ENCODE measurements at places on chromosomes 7 and 10.
A peak's percentile ranks its signal among the peaks of the same experiment; 100 is the strongest.

GRCh38 chr7:116933465-116933864, 19.8 kb upstream of the ST7 start:
- no peak for DNase-seq

DNA sequence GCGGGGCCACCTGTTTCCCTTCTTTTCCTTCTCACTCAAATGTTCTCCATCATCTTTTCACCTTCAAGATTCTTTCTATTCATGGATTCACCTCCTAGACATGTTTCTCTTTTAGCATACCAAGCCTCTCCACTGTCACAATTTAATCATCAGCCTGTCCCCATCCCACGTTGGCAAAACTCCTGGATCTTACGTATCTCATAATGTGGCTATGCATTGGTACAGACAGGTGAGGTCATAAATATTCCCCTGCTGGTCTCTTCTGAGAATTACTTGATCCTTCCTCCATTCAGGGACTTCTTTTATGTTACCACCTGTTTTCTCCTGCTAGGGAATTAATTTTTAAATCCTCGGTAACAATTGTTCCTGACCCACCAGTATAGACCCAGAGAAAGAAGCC, 262.6 kb upstream of the NEBL start:
- DNase-seq = no peak

DNA sequence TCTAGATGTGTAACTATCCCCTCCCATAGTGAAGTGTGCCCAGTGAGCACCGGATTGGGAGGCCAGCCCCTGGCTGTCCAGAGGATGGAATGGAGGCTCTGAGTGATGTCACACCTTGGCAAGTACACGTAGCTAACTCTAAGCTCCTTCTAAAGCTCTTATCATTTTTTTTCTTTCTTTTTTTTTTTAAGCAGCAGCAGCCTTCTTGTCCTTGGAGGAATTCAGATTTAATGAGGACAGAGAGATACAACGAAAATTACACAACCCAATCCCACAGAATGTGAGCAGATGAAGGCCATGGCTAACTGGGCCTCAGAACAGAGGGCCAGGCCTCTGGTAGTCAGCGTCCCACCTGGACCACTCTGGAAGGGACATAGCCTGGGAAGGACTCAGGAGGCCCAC, 11.3 kb downstream of the TNS3 start:
- no peak for DNase-seq

DNA sequence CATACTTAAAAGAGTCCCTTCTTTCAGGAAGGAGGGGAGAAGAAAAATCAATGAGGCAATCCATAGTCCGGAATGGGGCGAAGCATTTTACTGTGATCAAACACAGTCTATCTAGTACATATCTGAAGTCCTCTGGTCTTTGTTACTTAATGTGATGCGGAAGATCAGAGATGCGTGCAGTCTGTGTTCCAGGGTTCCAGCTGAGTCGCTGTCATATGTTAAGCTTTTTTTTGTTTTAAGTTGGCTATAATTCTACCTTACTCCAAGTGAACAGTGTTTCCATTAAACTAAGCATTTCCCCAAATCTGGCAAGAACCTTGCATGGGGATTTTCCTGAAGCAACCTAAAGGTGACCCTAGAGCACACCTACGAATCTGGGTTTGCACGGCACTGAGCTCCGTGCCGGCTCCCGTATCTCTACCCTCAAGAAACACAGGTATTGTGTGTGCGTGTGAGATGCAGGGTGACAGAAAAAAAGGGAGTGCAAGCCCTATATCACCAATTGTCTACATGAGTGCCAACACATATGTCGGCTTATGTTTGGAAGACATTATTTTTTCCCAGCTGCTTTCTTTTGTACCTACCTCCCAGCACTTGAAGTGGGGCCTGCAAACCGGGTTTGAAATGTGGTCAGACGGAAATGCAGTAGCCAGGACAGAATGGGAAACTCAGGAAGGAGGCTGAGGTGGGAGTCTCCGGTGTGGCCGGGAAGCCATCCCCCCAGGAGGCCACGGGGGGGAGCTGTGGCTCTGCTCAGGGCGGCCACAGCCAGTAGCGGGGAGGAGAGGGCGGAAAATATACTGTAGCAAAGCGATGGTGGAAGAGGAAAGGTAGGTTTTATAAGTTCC, 435.8 kb upstream of the MGMT start:
- DNase-seq = peak; percentile 36

DNA sequence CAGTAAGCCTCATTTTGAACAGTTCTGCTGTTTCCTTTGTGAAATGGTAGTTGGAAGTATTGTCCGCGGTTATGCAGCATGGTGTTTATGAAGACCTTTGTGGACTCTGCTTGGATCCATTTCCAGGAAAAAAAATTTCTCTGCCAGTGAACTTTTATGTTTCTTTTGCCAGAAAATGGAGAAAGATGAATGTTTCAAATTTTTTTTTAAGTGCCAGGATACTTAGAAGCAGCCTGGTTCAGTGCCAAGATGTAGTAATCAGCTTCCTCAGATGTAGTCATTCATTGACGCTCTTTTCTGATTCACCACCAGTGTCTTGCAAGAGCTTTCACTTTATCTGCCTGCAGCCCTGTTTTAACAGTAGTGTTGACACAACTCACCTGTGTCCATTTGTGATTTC, 258.2 kb downstream of the SDK1 start:
- no peak for DNase-seq

DNA sequence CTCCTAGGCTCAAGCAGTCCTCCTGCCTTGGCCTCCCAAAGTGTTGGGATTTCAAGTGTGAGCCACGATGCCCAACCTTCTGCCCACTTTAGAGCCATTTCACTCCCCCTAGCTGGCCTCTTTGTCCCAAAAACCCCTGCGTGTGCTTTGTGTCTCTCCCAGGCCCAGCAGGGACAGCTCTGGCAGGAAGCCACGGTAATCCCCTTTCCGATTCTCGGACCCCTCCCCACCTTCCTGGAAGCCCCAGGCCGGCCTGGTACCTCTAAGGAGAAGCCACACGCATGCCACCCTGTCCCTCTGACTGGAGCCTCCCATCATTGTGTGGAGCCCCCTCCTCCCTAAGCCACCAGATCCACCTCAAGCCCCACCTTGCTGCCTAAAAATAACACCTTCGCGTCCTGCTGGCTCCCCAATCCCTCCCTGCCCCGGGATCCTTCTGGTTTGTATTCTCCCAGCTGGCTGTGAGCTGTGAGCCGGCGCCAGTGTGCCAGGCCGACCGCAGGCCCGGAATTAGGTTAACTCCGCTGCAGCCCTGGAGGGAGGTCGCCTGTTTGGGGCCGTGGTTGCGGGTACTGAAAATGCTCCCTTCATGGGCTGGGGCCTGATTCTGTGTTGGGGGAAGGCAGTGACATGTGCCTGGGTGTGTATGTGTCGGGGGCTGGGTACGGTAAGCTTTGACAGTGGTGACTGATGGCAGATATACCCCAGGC, 16.4 kb upstream of the SRRM3 start:
- DNase-seq = no peak

- DNase-seq = no peak
Measured at GRCh38 chr10:31773749-31774298, 154.8 kb downstream of the ARHGAP12 start.

DNA sequence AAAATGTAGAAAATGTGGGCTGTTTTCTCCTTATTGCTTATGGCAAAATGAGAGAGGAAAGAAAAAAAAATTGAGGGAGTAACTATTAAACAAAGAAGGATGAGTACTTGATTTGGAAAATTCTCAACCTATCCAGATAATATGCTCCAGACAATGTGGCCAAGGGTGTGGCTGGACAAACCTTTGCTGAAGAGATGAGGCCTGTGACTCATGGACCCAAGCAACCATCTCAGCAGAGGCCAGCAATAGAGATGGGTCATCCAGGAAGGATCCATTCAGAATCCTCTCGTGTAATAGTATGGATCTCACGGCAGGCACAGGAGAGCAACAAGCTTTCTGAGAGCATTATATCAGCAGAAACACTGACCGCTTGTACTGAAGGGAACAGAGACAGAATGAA, 120.3 kb upstream of the CELF2 start:
- DNase-seq = no peak

DNA sequence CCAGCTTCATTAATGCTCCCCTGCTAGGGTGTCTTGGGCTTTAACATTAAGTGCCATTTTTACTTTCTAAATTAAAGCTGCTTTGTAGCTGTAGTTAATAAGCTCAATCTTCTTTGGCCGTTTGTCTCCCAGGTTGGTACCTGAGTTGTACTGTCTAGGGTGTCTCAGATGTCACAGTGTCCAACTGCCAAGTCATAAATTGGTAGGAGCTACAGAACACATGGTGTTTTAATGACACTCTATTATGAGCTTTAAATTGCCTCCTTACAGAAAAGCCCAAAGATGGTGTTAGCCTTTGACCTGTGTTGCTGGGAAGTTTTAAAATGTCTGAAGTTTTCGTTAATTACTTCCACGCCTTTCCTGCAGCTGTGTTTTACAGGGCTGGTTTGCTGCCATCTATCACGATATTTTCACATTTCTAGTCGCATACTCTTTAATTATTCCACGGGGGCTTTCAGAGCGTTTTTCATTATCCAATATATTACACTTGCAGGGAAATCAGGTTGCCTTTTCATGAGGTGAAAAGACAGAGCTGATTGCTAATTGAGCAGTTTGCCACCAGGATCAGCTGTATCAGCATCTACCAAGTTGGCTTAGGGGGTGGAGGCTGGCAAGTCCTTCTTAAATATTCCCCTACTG, 247.8 kb upstream of the PLPP4 start:
- no peak for DNase-seq

DNA sequence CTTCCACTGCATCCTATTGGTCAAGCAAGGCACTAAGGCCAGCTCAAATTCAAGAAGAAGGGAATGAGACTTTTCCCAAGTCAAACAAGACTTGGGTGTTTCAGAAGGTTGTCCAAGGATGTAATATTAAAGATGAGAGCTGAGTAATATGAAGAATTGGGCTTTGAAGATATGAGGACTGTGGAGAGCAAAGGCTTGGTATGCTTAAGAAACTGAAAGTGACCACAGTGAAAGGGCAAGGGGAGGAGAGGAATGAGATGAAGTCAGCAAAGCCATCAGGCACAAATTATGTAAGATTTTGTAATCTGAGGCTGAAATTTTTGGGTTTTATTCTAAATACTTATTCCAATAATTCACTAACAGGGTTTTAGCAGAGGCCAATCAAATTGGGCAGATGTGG, 38.6 kb upstream of the NPY start:
- DNase-seq = no peak

GRCh38 chr7:109259151-109259550, 689.5 kb downstream of the DNAJB9 start:
- DNase-seq = no peak

DNA sequence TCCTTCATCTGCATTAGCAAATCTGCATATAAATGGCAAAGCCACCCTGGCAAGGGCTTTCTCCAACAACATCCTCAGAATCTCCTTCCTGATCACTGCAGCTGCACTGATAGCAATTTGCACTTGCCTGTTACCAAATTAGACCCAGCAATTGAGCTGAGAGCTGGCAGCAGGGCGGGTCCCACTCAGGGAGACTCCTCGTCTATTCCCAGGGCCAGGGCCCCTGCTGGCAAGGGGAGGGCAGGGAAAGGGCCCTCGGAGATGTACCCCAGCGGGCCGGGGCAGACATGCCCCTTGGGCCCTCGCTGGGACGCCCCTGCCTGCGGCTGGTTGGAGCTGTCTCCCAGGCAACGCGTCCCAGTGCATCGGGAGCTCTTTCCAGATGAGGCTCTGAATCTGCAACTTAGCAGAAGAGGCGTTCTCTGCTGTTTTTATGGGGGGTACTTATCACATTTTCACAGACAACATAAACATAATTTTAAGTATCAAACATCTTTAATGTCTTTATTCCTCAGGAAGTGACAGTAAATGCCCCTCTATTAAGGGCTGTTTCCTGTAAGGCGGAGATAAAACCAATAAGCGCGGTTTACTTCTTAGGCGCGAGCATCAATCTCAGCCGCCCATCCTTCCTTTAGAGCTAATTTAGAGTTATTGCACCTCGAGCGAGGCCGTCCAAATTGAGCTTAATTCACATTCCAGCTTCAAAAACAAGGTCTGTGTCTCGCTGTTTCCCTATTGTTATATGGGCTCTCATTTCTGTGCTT, 249.0 kb upstream of the PPP2R2D start:
- DNase-seq = no peak

DNA sequence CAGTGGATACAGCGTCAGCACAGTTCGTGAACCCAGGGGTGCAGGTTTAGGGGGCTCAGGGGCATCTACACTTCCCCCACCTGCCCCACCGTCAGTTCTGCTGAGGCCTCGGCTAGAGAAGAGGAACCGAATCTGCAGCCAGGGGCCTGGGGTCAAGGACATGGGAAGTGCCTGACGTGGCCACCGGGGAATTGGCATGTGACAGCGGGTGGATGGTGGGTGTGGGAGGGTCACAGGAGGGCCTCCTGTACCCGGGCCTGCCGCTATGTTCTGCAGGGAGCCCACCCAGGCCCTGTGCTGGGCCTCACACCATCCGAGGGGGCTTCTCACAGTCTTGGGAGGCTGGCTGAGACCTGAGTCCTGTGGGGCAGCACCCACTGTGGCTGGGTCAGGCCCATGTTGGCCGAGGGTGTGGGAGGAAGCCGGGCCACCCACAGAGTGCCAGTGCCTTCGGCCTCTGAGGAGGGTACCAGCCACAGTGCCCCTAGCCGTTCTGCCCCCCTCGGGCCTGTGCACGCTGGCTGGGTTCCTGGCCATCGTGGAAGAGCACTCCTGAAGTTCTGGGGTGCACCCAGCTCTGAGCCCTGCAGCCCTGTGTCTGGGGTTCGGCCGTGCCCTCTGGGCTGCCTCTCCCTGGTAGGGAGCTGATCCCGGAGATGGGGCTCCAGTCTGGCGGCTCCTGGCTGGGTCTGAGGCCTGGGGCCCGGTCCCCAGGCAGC, 5.9 kb downstream of the TTYH3 start:
- DNase-seq = peak; percentile 89

DNA sequence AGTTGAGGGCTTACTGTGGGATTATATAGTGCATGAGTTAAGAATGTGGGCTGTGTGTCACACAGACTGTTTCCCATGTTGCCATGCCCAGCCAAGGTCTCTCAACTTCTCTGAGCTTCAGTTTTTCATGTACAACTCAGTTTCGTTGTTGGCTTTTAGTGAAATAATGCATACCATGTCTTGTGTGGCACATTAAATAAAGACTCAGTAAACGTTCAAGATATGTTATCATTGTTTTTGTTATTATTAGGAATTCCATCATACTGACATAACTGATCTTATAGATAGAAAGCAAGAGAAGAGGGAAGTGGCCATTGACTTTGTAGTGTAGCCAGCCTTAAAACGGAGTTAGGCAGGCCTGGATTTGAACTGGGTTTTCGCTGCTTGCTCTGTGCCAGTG, 2.9 kb downstream of the CDK14 start:
- no peak for DNase-seq

Measured in inflammatory macrophage treated with lipopolysaccharide for 1 hour (primary cell).